ENCODE measurements at places on chromosomes 6 and 20.
A peak's percentile ranks its signal among the peaks of the same experiment; 100 is the strongest.

DNA sequence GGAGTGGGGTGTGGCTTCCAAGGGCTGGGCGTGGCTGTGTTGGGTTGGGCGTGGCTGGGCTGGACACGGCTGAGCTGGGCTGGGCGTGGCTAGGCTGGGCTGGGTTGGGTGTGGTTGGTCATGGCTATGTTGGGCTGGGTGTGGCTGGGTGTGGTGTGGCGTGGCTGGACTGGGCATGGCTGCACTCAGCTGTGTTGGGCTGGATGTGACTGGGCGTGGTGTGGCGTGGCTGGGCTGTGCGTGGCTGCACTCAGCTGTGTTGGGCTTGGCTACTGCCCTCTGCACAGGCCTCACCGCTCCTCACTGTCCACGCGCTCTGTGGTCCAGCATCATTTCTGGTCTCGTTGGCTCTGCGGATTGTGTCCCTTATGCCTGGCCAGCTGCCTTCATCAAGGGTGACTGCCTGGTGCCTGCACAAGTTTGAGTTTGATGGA, 43.5 kb upstream of the SLCO4A1 start:
- DNase-seq = no peak

GRCh38 chr6:149031859-149032598, 285.2 kb downstream of the UST start:
- no peak for DNase-seq

DNA sequence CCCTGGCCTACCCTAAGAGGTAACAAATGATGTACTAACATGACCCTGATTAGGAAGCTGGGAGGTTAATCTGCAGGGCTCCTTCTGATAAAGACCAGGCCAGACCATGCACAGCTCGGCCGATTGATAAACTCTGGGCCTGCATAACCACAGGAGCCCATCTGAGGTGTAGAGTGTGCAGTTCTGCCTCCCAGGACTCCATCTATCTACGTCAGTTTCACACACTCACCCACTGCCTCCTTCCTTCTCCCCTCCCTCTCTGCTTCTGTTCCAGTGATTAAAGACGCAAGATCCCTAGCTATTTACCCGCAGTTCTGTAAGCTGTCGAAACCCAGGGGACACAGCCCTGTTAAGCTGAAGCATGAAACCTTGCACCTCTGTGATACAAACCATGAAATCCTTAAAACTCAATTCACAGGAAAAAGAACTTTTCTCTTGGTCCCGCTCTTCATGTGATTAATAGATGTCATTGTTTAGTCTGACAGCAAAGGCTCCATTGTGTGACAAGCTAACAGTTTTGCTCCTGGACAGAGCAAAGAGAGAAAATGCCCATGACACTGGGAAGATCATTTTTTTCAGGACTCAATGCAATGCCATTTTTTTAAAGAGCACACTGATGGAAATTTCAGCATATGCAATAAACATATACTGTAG, 470.6 kb downstream of the MAFB start:
- no peak for DNase-seq

- DNase-seq = no peak
Observed at GRCh38 chr6:167858842-167859664, 32.3 kb downstream of the AFDN start.

- no peak for DNase-seq
Observed at GRCh38 chr6:125046107-125046925, 84.1 kb downstream of the RNF217 start.

DNA sequence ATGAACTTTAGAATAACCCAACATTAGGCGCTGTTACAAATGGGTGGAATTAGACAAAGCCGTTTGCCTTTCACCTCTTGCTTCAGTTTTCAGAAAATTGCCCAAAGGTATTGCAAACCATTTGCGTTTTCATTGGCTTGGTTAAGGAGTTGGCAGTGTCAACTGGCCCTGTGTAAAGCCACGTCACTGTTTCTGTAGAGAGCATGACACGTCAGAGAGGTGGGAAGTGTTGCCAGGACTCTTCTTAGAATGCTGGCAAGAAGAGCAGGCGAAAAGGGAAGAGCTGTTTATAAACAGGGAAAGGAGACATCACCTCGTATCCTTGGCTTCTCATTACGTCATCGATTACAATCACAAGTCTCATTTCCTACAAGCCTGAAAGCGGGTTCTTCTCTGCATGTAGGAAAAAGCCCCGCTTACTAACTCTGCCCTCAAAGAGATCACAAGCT, 4.2 kb upstream of the IRF4 start:
- DNase-seq = no peak

DNA sequence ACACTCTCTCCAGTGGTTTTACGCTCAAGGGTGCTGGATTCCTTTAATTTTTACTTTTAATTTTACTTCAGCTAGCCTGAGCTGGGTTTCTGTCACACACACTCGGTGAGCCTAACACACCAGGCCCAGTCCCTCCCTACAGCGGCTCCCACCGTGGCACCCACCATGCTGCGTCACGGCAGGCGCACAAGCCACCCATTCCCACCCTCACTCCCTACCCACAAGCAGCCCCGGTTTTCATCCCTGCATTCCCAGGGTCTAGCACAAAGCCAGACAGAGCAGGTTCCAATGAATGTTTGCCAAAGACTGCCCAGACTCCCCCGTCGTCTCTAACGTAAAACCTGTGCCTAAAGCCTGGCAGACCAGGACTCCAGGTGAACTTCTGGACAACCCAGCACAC, 50.3 kb downstream of the MYH7B start:
- no peak for DNase-seq

DNA sequence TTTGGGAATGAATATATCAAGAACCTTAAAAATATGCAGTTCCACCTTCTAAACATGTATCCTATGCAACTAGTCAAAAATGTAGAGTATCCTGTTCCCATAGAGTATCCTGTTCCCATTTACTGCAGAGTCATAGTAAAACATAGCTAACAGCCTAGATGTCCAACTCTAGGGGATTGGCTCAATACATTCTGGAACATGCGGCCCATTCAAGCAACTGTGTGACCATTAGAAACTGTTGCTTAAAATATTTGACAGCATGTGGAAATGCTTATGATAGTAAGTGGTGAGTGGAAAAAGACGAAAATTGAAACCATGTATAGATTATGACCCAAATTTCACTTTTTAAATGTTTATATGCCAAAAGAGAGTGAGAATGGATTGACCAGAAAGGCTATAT, 11.2 kb downstream of the FOXP4 start:
- DNase-seq = no peak

DNA sequence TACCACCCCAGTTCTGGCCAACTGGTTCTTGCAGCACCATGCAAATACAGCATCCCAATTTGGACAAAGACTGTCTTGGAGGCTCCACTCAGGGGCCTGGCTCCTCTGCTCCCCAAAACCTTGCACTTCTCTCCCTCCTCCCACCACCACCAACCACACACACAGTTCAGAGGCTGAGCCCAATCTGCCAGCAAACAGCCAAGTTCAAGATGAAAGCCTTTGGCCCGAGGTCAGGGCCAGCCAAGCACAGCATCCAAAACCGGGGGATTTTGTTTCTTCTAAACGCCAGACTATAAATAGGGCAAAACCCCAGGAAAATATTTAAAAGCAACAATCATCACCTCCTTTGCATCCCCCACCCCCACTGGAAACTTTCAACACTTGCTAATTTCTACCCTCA, 5.7 kb downstream of the KCNK5 start:
- no peak for DNase-seq

- DNase-seq = no peak
Observed at GRCh38 chr6:13377054-13377758, 48.9 kb upstream of the TBC1D7 start.

- DNase-seq = peak; percentile 40
Observed at GRCh38 chr20:63639093-63639975, 12.4 kb upstream of the GMEB2 start.

DNA sequence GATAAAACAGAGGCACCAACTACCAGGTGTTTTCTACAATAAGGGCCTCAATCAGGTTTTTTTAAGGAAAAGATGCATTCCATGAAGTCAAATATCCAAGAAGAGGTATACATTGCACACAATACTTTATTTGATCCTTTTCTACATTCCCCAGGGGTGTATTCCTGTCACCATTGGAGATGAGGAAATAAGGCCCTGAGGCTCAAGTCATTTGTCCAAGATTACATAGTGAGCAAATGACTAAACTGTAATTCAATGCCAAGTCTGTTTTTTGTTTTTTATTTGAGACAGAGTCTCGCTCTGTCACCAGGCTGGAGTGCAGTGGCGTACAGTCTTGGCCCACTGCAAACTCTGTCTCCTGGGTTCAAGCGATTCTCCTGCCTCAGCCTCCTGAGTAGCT, 69.2 kb upstream of the CDYL start:
- DNase-seq = no peak

GRCh38 chr20:43331906-43332305, 125.8 kb upstream of the SRSF6 start:
- DNase-seq = no peak

DNA sequence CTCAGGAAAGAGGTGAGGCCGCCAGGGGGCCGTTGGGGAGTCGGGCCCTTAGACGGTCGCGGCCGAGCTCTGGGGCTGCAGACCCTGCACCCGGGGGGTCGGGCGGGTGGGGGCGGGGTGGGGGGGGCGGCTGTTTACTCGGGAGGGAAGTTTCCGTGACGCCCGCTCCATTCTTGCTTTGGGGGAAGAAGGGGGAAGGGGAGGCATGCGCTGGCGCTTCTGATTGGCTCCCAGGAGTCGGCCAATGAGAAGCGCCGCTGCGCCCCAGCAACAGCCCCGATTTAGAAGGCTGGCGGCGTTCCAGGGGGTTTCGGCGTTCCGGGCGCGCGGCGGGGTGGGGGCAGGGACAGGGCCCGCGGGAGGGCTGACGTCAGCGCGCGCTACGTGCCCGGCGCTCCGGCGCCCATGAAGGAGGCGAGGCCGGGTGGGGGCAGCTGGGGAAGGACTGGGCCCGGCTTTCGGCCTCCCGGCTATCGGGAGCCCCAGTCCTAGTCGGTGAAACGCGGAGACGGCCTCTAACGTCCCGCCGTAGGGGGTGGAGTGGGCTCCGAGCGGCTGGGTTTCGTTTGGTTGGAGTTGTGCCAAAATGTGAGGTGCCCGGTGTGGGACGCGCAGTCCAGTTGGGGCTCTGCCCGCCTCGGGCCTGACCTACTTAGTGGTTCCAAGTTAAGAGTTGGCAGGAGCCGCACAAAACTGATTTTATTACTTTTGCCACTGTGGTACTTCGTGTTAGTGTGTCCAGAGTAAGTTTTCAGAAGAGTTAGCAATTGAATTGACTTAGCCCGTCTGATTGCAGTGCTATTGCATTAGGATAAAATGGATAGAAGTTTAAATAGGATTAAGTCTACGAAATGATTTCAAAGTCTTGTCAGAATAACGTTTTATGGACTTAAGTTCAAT, 1.1 kb downstream of the PNRC1 start:
- DNase-seq = peak; percentile 96

GRCh38 chr6:144844596-144844995, 559.5 kb downstream of the UTRN start:
- DNase-seq = no peak

GRCh38 chr6:14865531-14866100, 380.3 kb upstream of the JARID2 start:
- DNase-seq = no peak
